ENCODE measurements at places on chromosomes 2 and 18.

DNA sequence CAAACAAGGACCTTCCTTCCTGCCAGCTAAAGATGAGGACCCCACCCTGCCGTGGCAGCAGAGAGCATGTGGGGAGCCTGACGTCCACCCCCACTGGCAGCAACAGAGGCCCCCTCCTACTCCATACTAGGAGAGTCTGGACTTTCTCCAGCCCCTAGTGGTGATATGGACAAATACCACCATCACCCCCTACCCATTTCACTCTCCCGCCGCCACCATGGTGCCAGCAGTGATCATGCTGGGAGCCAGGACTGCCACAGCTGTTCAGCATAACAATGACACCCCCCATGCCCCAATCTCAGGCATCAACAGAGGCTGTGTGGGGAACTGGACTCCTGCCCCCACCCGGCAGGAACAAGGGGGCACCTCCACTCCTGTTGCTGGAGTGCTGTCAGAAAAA, 42.7 kb upstream of the ATP9B start:
- DNase-seq: no peak

- no peak for DNase-seq
Measured at GRCh38 chr2:24973812-24974211, 2.1 kb upstream of the DNAJC27 start.

- no peak for DNase-seq
Measured at GRCh38 chr2:133526530-133527300, 41.5 kb downstream of the NCKAP5 start.

DNA sequence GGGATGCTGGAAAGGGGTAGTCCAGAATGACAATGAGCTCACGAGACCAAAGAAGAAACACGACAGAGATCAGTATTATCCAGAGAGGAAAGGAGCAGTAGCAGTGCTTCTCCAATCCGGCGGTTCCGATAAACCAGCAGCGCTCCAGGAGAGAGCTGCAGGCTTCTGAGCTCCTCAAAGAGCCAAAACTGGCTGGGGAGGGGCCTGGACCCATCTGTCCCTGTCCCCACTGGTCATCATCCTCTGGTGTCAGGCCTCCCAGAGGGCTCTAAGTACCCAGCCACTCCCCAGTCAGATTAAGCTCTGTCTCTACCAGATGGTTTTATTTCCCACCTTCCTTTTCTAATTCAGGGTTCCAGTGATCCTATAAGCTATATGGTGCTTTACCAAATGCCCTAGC, 23.2 kb downstream of the DNAJC27 start:
- DNase-seq: no peak

DNA sequence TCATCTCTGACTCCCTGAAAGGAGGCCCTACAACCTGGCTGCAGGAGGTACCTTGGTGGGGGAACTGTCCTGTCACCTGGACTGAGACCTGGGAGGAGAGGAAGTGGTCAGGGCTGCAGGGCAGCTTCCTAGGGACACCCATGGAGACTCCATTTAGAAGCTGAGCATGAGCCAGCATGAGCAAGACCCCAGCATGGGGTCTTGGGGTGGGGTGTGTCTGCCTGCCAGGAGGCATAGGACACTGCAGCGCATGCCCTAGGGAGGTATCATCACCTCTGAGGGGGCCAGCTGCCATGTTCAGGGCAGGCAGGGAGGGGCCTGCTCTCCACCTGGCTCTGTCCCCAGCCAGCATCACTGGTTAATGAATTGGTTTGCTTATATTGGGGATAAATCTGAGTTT, 249.7 kb downstream of the CELF4 start:
- no peak for DNase-seq

DNA sequence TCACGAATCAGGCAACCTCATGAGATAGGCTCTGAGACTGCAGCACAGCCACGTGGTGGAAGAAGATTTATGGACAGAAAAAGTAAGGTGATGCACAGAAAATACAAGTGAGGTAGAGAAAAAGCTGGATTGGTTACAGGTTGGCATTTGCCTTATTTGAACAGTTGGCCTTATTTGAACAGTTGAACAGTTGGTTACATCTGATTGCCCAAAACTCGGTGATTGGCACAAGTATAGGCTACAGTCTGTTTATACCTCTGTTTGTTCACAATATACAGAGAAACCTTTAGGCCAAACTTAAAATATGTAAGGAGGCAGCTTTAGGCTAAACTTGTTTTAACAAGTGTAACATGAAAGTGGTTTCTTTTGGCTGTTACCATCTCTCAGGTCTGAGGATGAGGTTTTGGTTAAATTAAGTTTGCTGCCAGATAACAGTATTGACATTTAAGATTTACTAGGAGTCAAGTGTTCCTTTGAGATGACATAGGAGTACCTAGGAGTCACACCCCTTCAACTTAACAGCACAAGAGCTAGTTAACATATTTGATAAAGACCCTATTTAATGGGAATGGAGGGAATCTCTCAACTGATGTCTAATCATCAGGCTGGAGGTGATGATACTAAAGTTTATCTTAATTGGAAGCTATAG, 16.5 kb upstream of the GPR155 start:
- DNase-seq: no peak

DNA sequence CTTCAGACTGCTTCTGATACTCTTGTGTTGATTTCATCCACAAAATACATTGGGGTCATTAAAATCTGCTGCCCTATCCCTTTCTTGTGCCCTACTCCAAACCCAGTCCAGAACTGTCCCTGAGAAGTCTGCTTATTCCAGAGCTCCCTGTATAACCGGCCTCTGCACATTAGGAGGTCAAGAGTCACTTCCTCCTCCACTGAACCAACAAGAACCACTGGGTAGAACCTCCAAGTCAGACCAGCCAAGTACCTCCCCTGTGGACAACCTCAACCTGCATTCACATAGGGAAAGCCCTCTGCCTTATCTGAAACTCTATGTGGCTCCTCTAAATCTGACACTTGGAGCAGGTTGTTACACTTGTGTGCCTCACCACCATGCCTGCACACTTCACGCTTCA, 22.1 kb downstream of the KDSR start:
- DNase-seq: no peak
